Large intestine (tissue), 12 donors: ENCODE measurements at places on chromosomes 16 and 17.
A peak's percentile ranks its signal among the peaks of the same experiment; 100 is the strongest.

- DNase-seq, result no peak
Observed at GRCh38 chr16:12985516-12985915, 84.1 kb downstream of the SHISA9 start.

DNA sequence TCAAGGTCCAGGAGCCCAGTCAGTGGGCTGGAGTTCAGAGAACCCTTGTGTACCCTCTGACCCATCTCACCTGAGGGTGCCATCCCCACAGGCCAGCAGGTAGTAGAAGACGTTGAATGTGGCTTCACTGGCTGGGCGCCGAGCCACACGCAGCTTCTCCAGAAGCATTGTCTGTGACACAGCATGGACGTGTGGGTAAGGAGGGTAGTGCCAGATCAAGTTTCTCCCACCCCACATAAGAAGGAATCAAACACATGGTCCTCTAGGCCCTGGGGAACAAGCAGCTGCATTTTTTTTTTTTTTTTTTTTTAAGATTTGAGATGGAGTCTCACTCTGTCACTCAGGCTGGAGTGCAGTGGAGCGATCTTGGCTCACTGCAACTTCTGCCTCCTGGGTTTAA, 60.9 kb downstream of the MYO18A start:
- no peak for DNase-seq

GRCh38 chr17:73776351-73777130, 132.3 kb upstream of the SDK2 start:
- DNase-seq, result no peak

DNA sequence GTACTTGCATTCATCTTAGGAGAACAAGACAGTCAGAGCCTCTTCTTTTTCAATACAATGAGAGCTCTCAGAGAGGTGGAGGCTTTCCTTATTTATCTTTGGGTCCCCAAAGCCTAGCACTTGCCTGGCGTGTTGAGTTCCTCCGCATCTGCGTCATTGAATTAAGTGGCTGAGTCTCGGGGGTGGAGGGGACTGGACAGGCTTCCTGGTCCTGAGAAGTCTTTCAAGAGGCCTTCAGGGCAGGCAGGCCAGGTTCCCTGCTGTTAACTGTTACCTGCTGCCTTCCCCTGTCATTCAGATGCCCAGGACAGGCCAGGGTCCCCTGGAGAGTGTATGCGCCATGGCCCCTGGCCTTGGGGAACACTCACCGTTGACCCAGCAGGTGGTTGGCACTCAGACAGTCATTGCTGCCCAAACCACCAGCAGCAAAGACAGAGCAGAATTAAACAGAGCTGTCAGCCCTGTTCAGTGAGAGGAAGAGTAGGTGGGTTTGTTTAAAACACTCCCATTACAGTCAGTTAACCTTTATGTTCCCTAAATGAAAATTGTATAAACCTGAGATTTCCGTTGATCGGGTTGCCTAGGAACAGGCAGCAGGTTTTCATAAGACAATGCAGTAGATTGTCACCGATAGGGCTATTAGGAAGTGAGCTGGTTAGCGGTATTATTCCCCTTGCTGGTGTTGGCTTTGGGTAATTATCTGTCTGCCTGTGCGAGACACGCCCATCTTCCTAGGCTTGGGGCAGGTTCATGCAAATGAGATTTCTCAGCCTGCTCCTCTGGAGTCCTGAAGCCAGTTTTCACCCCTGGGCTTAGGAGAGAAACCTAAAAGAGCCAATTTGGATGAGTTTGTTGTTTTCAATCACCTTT, 132.7 kb downstream of the CCDC182 start:
- DNase-seq, result no peak

- DNase-seq, result peak; percentile 28
Observed at GRCh38 chr17:48160177-48161081, 52.9 kb downstream of the SNX11 start.

- no peak for DNase-seq
Observed at GRCh38 chr16:69494991-69495392, 70.6 kb downstream of the CYB5B start.

GRCh38 chr16:19844945-19845641, 39.6 kb downstream of the GPRC5B start:
- DNase-seq, result no peak

GRCh38 chr17:17491031-17491471, 5.1 kb downstream of the RASD1 start:
- no peak for DNase-seq

GRCh38 chr16:86259499-86259898, 250.8 kb upstream of the FOXF1 start:
- DNase-seq, result no peak

GRCh38 chr17:36977066-36977465, 28.3 kb downstream of the AATF start:
- DNase-seq, result no peak

DNA sequence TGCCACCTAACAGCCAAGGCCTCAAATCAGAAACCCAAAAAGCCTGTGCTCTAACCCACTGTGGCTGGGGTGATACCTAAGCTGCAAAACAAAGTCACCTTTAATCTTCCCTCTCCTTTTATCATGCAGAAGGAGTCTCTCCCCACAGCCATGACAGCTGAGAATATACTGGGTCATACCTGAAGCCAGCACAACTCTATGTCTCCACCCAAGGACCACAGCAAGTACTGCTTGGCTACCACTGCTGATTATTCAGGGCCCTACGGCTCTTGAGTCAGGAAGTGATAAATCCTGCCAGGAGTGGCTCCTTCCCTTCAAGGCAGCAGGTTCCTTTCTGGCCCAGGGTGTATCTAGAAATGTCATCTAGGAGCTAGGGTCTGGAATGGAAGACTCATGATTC, 151.5 kb upstream of the TOM1L1 start:
- no peak for DNase-seq

DNA sequence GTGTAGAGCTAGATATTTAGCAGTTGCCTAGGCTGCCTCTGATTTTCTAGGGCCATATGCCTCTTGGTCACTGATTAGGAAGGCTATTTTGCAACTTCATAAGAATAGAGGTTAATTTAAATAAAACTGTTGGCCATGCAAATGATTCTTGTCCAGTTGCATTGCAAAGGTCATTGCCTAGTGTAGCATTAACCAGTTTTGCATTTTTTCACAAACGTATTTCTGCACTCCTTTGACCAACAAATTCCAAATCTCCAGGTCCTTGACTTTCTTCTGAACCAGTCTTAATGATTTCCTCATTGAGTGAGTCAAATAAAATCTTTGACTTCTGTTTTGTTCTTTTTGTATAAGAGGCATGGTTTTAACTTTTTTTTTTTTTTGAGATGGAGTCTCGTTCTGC, 33.5 kb downstream of the ERCC4 start:
- DNase-seq, result peak; percentile 34

DNA sequence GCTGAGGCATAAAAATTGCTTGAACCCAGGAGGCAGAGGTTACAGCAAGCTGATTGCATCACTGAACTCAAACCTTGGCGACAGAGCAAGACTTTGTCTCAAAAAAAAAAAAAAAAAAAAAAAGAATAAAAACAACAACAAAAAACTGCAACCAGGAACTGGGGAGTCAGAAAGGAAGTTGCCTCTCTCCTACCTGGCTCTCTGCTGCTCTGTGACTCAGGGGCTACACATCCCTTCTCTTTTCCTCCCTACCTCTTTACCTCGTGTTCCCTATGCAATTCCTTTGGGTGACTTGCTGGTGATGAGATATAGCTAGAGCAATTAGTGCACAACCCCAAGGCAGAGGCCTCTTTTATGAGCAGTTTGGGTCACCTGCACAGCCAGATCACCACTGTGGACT, 95.9 kb downstream of the ABCC1 start:
- DNase-seq, result no peak

- DNase-seq, result no peak
Observed at GRCh38 chr17:79838522-79839274, 542 bp downstream of the CBX4 start.

DNA sequence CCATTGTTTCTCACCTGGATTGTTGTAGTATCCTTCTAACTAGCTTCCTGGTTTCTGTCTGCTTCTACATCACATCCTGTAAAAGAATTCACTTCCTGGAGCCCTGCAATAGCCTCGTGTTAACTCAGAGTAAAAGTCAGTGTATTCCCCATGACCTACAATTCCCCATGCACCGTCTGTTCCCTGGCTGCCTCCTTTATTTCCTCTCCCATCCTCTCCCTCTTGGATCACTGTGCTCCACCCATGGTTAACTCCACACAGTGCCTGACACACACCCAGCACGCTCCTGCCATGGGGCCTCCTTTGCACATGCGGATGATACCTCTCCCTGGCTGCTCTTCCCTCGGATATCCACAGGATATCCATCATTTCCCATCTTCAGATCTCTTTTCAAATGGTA, 301.4 kb upstream of the IRX3 start:
- DNase-seq, result no peak

GRCh38 chr16:50517450-50518252, 30.5 kb upstream of the NKD1 start:
- no peak for DNase-seq

GRCh38 chr16:78515421-78515820, 416.0 kb downstream of the WWOX start:
- DNase-seq, result no peak

GRCh38 chr16:81036751-81037350, 1.2 kb downstream of the ATMIN start:
- DNase-seq, result peak; percentile 6

GRCh38 chr17:82495844-82496528, 23.5 kb upstream of the FOXK2 start:
- no peak for DNase-seq
